ENCODE measurements at places on chromosomes 1 and 21.

GRCh38 chr1:162704673-162705424 lies 72.6 kb downstream of the DDR2 start:
- no peak for DNase-seq

GRCh38 chr1:155457266-155457665 lies 105.3 kb downstream of the ASH1L start:
- DNase-seq: peak; percentile 82

GRCh38 chr1:925561-926421 lies 2.1 kb downstream of the SAMD11 start:
- no peak for DNase-seq

- peak; percentile 5 for DNase-seq
These were observed 182.2 kb downstream of the AJAP1 start for GRCh38 chr1:4836574-4836973.

GRCh38 chr1:145953861-145954260 lies 4.0 kb downstream of the LIX1L start:
- DNase-seq: no peak

DNA sequence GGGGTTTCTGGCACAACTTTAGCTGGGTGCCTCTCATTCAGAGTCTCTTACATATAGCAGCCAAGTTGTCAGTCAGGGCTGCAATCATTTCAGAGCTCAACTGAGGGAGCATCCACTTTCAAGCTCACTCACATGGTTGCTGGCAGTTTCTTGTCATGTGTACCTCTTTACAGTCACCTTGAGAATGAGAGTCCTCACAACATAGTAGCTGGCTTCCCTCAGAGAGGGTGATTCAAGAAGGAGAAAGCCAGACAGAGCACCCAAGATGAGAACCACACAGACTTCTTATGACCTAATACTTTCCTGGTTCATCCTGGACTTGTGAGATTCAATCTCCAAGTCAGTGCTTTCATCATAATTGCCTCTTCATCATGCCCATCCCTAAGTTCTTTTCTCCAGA lies 57.2 kb downstream of the DPT start:
- DNase-seq: no peak

DNA sequence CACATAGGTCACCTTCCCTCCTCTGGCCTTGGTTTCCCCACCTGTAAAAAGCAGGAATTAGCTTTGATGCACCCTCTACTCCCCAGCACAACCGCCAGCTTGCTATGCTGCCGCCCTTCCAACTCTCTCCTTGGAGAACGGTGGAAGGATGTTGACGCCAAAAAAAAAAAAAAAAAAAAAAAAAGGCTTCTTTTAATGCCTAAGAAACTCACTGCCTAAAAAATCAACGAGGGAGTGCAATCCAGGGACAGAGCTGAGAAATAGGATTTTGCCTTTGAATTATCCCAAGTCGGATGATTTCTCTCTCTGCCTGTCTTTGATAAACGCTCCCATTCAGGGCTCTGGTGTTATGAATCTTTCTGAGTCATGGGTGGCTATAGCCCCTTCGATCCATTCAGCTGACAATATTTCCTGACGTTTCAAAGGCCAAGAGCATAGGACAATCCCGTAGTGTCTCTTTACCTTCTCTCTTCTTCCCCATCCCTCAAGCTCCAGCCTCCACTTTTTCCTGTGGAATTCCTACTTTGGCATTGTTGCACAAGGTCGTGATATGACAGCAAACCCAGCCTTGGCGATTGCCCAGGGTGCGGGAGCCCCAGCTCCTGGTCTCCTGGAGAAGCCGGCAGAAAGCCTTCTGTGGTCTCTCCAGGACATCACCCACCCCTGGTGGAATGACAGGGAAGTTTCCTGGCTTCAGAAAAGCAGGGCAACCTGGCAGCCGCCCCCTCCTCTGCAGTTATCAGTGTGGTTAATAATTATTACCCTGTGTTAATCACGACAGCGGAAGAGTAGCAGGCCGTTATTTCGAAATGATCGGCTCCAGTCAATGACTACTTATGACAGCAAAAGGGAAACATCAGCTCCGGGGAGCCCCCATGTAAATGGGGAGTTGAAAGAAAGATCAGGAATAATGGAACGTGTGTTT lies 8.0 kb upstream of the PLXNA2 start:
- DNase-seq: no peak

DNA sequence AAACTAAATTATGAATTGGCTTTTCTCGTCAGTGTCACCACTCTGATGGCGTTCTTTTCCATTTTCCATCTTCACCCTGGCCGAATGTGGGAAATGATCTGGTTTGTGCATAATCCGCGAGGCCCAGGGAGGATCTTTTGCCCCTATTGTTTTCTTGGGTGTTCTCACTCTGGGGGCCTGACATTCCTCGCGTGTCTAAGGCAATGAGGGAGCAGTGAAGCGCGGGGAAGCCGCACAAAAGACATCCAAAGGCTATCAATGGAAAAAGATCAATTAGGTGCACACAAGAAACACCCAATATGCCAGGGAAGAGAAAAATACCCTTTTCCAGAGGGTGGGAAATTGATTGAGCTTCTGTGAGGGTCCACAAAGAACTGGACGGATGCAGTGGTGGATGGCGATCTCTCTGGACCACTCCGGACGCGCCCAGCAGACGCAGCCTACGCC lies 941 bp upstream of the C1orf21 start:
- DNase-seq: peak; percentile 23

DNA sequence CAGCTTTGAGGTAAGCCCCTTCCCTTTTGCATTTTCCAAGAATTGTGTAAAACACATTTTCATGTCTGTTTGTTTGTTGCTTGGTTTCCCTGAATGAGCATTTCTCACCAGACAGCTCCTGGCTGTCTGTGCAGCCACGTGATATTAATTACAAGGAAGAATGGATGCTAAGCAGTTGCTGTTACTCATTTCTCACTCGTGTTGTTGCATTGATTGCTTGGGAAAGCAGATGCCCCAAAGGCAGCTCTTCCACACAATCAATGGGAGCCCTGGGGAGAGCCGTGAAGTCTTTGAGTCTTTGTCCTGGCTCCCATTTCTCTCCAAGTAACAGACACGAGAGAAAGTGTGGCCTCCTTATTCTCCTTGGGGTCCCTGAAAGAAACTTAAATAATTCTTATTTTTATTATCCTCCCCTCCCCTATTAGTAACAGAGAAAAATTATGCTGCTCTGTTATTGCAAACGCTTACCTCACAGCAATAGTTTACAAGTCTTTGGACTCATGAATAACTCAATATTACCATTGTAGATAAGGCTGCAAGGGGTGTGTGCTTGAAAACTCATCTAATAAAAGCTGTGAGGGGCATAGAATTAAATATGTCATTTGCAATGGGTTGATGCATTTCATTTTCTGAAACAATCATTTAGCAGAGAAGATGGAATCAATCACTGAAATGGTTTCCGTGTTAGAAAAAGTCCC lies 127.7 kb upstream of the CAMK1G start:
- DNase-seq: peak; percentile 61

GRCh38 chr1:32681509-32681908 lies 21.1 kb downstream of the SYNC start:
- no peak for DNase-seq

DNA sequence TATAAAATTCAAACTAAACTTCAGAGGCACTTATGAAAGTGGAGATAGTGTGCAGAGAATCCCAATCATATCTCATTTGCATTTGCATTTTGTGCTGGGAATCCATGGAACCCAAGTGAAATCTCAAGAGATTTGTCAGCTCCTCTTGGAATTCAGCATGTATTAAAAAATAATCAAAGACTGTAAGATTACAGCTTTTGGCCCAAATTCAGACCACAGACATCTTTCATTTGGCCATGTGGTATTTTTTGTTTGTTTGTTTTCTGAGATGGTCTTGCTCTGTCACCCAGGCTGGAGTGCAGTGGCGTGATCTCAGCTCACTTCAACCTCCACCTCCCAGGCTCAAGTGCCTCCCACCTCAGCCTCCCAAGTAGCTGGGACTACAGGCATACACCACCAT lies 3.8 kb upstream of the CACYBP start:
- no peak for DNase-seq

DNA sequence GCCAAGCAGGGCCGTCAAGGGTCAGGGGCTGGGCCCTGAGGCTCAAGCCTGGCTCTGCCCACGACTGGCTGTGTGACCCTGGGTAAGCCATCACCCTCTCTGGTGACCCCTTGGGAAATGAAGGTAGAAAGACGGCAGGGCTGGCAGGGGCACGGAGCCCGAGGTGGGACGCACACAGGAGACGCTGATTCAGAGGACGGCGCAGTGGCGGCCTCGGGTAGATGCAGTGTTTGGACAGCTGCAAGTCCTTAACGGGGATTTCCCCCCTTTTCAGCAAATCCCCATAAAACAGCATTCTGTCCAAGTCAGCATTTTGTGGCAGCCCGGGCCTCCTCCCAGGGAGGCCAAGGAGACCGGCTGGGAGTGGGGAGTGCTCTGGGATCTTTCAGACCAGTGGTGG lies 16.7 kb downstream of the COL8A2 start:
- DNase-seq: no peak

- no peak for DNase-seq
These were observed 6.6 kb upstream of the MED18 start for GRCh38 chr1:28322194-28322593.

DNA sequence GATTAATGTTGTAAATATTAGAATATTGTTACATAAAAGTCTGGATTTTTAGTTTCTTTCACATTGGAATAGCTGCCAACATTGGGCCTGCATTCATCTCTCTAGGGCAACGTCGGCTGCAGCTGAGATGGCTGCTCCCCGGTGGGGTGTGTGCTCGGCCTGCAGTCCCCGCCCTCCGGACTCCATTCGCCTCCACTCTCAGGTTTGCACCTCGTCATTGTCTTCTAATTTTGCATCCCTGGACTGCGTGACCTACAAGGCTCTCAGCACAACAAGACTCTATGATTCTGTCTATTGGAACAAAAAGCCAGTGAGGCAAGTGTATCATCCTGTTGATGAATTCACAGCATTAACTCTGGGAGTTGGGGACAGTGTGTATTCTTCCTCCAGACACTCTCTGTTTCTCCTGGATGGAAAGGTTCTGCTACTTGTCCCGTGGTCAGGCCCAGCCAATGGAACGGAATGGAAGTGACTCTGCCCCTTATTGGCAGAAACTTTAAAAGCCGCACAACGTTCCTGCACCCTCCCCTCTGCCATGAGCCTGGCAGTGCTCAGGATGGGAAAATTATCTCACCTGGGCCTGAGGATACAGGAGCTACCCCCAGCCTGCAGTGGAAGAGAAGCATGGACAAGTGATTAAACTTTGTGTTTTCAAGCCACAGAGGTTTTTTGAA lies 105.0 kb upstream of the SAMD11 start:
- DNase-seq: no peak

DNA sequence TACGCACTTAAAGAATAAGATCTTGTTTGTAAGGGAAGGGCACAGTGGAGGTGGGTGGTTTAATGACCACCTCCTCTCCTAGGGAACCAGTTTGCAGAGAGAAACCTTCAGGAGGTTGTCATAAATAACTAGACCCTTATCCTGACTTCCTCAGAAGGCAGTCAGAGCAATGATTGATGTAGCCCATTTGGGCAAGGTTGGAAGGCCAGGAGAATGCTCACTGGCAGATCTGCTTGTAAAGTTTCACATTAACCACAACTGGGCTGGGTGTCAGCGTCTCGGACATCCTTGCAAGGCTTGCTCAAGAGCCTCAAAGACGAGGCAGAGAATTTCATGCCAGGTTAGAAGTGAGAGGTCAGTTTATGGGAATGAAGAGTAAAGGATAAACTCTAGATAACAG lies 87.6 kb upstream of the TRABD2B start:
- DNase-seq: no peak

DNA sequence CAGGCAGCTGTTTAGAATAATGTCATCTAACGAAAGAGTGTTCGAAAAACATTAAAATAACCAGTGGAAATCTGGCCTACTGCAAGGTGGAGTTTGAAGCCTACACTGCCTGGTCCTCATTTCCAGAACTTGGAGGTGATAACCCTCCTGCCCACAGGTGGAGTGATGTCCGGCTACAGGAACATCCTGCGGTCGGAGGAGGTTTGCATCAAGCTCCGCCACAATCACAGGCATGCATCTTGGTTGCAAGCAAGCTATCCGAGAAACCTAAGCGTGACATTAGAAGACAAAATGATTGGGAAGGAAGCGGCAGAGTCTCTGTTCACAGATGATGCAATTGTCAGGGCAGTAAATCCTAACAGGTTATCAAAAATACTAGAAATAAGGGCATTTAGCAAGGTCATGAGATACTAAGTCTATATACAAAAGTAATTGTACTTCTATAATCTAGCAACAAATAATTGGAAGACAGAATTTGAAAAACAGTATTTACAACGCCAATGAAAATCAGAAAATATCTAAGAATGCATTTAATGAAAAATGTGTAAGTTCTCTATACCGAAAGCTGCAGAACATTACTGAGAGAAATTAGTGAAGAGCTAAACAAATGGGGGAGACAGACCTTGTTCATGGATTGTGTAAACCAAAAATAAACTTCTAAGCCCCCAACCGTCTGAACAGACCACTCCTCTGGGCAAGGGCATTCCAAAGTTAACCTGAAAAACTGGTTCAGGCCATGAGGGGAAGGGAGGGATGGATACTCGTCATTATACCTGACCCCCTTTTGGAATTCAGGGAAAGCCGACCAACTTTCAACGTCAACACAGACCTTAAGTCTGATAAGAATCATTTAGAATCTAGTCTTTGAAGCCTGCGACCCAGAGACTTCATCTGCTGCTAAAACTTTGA lies 4.7 kb upstream of the SLC19A1 start:
- DNase-seq: no peak

- DNase-seq: no peak
These were observed 383.2 kb downstream of the KIF26B start for GRCh38 chr1:245537992-245538391.

DNA sequence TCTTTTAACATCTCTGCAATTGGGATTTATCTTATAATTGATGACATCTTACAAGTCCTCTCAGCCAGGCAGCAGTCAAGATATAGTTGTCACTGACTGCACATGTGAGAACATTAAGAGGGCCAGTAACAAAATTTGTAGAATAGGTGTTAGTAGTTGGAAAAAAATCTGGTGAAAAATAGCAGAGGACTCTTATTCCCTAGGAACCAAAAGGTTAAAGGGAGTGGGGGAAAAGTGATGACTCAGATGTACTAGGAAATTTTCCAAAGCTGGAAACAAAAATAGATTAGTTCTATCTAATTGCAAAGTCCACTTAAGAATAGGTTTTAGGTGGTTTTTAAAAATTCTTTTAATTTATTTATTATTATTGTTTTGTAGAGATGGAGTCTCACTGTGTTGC lies 3.6 kb downstream of the NUP210L start:
- DNase-seq: no peak

- DNase-seq: no peak
These were observed 1.6 kb downstream of the E2F2 start for GRCh38 chr1:23529146-23530086.

GRCh38 chr1:27607239-27607804 lies 3.4 kb upstream of the AHDC1 start:
- DNase-seq: no peak

- no peak for DNase-seq
These were observed 152.0 kb downstream of the COQ8A start for GRCh38 chr1:227092069-227092468.

DNA sequence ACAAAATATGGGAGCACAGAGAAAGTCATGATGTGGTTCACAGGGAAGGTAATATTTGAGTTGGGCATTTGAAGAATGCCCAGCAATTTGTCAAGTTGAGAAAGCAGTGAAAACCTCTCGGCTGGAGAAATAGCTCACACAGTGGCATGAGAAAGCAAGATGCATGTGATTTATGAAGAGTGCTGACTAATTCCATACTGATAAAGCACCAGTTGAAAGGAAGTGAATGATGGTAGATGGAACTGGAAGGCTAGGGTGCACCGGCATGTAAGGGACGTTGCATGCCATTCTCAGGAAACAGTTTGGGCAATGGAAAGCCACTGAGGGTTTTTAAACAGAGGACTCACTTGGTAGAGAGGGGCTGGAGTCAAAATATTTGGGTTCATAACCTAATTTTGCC lies 53.5 kb upstream of the MTF2 start:
- no peak for DNase-seq

GRCh38 chr1:232225336-232226131 lies 404.4 kb downstream of the SIPA1L2 start:
- DNase-seq: no peak

All from foreskin melanocyte (primary cell).